ENCODE measurements at places on chromosomes 2 and 18.
A peak's percentile ranks its signal among the peaks of the same experiment; 100 is the strongest.

- no peak for DNase-seq
These were observed 94.3 kb downstream of the EDAR start for GRCh38 chr2:108894766-108895165.

DNA sequence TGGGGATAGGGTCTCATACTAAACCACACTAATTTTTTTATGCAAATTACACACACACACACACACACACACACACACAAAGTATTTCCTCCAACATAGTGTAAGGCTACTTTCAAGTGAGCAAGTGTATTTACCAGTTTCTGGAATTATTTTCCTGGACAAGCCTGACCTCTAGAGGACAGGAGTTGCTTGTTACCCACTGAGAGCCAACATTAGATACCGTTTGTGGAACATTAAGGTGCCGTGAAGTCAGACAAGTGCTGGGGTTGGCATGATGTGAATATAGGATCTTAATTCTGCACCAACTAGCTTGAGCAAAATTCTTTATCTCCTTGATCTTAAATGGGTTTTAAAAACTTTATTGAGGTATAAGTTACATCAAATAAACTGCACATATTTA lies 39.3 kb upstream of the SERPINB2 start:
- DNase-seq = peak; percentile 56

GRCh38 chr2:30293303-30293921 lies 62.1 kb downstream of the LBH start:
- DNase-seq = no peak

DNA sequence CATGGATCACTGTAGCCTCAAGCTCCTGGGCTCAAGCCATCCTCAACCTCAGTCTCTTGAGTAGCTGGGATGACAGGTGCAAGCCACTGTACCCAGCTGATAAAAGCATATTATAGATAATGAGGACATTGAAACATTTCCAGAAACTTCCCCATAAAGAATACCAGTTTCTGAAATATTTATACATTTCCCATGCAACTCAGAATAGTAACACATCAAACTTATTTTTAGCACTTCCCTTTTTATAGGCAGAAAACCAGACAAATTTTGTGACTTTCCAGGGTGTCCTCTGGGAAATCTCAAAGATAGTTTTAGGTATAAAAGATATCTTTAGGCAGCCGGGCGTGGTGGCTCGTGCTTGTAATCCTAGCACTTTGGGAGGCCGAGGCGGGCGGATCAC lies 25.1 kb upstream of the DPYSL5 start:
- DNase-seq = no peak

GRCh38 chr2:80748592-80748991 lies 444.0 kb upstream of the LRRTM1 start:
- no peak for DNase-seq

DNA sequence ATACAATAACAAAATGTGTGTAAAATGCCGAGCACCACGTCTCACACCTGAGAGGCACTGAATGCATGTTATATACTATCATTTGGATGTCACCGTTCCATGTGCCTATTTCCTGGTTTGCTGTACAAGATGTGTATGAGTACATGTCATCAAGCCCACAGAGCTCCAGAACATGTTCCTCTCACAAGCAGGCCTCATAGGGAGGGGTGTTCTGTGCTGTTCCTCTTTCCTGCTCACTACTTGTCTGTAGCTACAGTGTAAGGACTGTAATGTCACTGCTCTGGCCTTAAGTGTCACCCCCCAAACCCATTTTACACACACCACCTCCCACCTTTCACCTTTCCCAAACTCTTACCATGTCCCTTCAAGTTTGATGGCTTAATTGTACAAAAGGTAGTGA lies 1.8 kb downstream of the AFF3 start:
- DNase-seq = no peak

- DNase-seq = no peak
These were observed 50.8 kb downstream of the TRABD2A start for GRCh38 chr2:84830095-84830494.

DNA sequence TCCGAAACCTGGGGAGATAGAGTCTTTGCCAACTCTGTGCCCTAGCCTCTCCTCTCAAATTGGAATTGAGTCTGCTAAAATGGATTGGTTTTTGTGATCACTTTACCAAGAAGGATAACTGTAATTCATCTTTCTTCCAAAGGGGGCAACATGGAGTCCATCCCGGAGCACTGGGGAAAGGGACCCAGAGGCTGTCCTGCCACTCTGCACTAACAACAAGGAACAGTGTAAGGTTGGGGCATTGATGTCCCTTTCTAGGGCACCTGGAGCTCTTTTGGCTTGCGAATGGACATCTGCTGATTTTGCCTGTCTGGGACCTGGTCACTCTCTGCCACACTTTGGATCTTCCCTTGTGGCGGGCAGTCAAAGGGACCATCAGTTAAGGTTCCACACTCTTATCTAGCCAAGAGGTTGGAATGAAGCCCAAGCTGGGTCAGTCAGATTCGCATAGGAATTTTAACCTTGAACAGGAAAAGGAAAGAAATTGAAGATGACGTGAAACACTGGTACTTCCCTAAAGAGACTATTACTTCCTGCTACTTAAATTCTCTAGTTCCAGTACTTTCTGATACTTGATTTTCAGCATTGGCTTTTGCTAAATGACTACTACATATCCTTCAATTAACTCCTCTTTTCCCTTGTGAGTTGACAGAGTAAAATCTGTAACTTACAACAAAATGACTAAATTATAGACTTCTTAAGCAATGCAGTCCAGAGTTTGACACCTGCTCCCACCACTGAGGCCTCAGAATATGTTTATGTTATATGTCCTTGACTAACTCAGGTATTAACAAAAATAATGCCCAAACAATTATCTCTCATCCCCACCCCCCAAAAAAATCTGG lies 64.7 kb upstream of the KLF7 start:
- DNase-seq = no peak

DNA sequence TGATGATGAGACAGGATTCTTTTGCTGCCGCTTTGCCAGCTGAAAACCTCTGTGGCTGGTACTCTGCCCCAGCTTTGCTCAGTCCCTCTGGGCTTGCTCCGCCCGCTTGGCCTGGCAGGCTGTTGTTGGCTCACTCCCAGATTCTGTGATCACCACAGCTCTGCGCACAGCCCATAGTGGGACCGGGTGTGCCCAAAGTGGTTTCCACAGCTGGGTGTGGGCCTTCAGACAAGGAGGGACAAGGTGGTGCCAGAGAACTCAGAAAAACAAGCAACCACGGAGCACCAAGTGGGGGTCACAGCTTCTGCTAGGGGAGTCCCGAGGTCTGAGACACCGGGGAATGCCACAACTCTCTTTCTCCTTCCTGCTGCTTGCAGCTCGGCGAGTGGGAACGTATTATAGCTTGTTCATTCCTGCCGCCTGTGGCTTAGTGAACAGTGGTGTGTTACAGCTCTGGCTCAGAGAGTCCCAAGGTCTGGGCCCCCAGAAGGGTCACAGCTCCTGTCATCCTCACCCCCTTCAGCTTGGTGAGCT lies 9.2 kb upstream of the KYNU start:
- DNase-seq = no peak

GRCh38 chr2:147177071-147177857 lies 667.6 kb upstream of the ACVR2A start:
- peak; percentile 8 for DNase-seq

DNA sequence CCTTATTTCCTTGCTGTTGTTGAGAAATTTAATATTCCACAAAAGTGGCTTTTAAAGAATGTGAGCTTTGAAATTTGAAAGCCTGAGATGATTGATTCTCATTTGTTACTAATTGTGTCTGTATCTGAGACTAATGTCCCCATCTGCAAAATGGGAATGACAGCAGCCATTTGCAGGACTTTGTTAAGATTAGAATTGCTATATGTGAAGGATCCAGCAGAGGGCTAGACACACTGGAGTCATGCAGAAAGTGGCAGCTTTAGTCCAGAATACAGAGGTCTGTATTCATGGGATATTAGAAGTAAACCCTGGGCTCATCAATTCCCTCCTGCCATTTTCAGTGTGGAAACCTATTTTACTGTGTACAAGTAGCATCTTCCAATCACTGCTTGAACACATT lies 296.5 kb upstream of the GYPC start:
- no peak for DNase-seq

GRCh38 chr2:231708773-231709635 lies 679 bp downstream of the PTMA start:
- peak; percentile 29 for DNase-seq

DNA sequence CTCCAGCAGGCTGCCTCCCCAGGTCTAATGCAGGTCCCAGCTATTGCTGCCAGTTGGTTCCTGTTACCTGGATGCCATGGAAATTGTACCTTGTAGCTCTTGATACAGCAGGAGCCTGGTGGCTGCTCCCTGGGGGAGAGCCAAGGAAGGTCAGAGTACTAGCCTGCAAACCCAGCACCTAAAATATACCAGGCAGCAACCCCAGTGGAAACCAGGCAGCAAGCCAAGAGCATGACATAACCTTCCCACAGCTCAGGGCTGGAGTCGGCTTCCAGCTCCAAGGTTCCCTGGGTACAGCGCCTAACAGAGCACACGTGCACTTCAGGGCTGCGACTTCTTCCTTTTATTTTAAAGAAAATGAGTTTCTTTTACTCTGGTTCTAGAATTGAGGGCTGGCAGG lies 30.3 kb downstream of the TNP1 start:
- peak; percentile 80 for DNase-seq

- DNase-seq = no peak
These were observed 51.1 kb upstream of the RAPH1 start for GRCh38 chr2:203586206-203586605.

- DNase-seq = peak; percentile 27
These were observed 119.4 kb upstream of the CTDP1 start for GRCh38 chr18:79560042-79560860.

GRCh38 chr2:123688231-123688940 lies 336.7 kb upstream of the CNTNAP5 start:
- no peak for DNase-seq

DNA sequence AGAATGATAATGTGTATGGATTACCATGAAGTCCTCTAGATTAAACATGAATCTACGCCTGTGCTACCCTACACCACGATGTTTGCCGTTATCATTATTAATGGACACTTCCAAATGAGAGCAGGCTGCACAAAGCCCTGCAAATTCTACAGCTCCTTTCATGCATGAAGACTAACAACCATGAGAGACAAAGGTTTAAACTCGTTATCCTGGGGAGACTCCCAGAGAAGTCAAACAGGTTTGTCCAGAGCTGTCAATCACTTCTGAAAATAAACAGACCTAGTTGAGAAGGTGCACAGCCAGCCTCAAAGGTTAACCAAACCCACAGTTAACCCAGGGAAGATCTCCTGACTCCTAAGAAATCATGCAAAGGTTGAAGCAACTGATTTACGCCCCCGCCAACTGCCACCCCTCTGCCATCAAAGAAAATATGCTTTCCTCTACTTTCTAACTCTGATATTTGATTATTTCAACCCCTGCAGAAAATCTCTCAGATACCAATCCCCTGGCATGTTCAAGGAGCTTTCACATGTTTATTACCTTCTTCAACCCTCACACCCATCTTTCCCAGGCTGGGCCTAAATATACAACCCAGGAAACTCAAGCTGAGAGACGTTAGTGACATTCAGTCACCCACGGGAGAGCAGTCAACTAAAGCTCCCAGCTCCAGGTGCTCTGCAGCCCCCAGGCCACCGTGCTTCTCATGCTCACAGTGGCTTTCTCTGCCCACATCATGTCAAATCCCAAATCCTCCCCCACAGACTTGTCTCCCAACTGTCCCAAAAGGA lies 35.9 kb downstream of the MYO5B start:
- peak; percentile 98 for DNase-seq

GRCh38 chr2:233400961-233401360 lies 46.7 kb downstream of the DGKD start:
- DNase-seq = no peak

- DNase-seq = no peak
These were observed 49.0 kb upstream of the BIN1 start for GRCh38 chr2:127155947-127156346.

DNA sequence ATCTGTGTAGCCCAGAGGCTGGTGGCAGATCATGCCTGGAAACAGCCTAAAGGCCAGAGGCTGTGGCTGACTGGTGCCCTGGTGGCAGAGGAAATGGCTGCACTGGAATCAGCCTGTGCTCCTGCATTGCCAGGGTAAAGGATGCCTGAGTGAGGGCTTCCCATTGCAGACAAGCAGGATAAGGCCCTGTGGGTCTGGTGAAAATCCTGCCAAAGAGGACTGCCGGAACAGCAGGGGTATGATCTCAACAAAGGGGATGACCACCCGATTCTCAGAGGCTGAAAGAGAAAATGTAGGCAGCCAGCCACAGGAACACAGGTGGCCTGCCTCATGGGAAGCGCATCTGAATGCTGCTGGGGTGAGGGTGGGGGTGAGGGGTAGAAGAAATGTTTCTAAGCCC lies 48.2 kb downstream of the FBXO48 start:
- no peak for DNase-seq

- no peak for DNase-seq
These were observed 19.2 kb downstream of the FANCL start for GRCh38 chr2:58221909-58222308.

GRCh38 chr18:48713309-48713708 lies 174.5 kb downstream of the CTIF start:
- DNase-seq = no peak

DNA sequence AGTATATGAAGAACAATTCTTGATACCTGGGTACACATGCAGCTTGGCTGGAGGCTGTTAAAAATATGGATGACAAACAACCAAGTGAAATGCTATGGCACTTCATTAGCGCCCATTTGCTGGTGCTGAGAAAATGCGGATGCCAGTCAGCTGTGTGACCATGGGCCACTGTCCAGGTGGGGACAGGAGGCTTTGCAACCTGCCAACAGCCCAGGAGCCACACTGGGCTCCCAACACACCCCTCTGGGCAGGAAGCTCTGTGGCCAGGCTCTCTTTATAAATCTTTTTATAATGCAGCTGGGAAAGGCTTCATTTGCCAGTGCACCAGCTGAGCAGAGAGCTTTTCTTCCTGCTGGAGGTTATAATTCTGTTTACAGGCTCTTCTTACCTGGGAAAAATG lies 19.9 kb downstream of the RNF144A start:
- no peak for DNase-seq

DNA sequence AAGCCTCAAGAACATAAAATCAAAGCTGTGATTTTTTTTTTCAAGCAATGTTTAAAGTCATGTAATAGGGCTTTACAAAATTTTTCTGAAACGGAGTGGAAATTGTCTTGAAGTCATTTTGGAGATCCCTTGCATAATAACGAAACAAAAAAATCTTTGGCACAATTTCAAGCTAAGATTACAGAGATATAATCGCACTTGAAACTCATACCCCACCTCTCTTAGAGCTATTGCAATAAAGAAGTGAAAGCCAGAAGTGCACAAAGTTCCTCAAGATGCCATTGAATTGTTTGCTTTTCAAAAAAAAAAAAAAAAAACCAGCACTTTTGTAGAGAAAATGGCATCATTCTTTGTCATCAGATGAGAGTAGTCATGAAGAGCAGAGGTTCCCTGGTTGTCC lies 152.3 kb downstream of the PAX3 start:
- no peak for DNase-seq

DNA sequence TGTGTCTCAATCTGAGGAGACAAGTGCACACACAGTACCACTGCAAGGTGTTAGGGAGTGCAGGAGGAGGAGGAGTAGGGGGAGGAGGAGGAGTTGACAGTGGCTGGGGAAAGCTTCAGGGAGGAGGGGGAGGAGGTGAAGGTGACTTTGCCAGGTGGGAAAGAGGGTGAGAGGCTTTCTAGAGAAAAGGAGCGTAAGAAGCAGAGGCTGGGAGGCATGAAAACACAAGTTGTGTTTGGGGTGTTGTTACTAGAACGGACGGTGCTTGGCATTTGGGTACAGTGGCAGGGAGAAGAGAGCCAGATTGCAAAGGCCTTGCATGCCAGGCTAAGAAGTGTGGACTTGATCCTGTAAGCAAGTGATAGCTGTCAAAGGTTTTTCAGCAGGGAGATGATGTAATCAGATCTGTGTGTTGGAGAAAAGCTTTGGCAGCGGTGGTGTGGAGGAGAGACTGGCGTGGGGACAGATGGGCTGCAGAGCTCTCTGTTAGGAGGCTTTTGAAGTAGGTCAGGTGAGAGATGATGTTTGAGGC lies 16.2 kb downstream of the TANC1 start:
- no peak for DNase-seq

All from NCI-H345 (cell line).